ENCODE measurements at places on chromosomes 7 and 10. TPM values are rescaled to one million over a fixed set of nuclear protein-coding genes. Genes with fewer than 3 reads are reported as not detected.

WNT16 gene
- total RNA-seq = 0.11 TPM

CALHM2 gene
- 12.7 TPM for total RNA-seq

SPDYE5 gene
- not detected for total RNA-seq

CPN1 gene
- total RNA-seq = not detected

ITGA8 gene
- total RNA-seq = 2.5 TPM

IL2RA gene
- total RNA-seq = 0.73 TPM

OR6V1 gene
- not detected for total RNA-seq

FAM25A gene
- total RNA-seq = not detected

ABLIM1 gene
- total RNA-seq = 473 TPM

MEOX2 gene
- total RNA-seq = 6.9 TPM

TMEM229A gene
- 0.24 TPM for total RNA-seq

GIMAP8 gene
- 16.3 TPM for total RNA-seq

SEC31B gene
- 7.4 TPM for total RNA-seq

PNLIP gene
- total RNA-seq = not detected

CNTNAP2 gene
- 0.22 TPM for total RNA-seq

GNAI1 gene
- total RNA-seq = 11.3 TPM

GRM3 gene
- 0.22 TPM for total RNA-seq

PON2 gene
- total RNA-seq = 40.3 TPM

TMEM176B gene
- 44.9 TPM for total RNA-seq

SLC26A4 gene
- total RNA-seq = 1.5 TPM

OAT gene
- 38.0 TPM for total RNA-seq

EBF3 gene
- total RNA-seq = 5.8 TPM

ADIRF gene
- 33.0 TPM for total RNA-seq

TRIM50 gene
- not detected for total RNA-seq

Measured in cardiac septum (tissue), 1 donor.